Activated naive CD4-positive, alpha-beta T cell treated with anti-CD3 and anti-CD28 coated beads, Interleukin-2, amount 50 U/mL, for 72 hours (primary cell): ENCODE measurements at places on chromosomes 3 and 15. TPM values are rescaled to one million over a fixed set of nuclear protein-coding genes. Genes with fewer than 3 reads are reported as not detected.

The SLC22A14 gene
- not detected for total RNA-seq

The ALPK3 gene
- total RNA-seq: 0.54 TPM

The ZNF445 gene
- total RNA-seq: 20.9 TPM

The FSIP1 gene
- total RNA-seq: 0.18 TPM

The TRPM1 gene
- total RNA-seq: not detected
